ENCODE measurements at places on chromosomes 16 and 17.

DNA sequence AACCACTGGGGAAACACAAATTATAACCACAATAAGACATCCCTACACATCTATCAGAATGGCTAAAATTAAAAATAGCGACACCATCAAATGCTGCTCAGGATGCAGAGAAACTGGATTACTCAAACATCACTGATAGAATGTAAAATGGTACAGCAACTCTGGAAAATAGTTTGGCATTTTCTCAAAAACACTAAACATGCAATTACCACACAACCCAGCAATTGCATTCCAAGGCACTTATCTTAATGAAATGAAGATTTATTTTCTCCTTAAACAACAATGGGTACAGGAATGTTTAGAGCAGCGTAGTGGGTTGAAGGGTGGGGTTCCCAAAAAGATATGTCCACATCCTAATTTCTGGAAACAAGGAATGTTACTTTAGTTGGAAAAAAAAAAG lies 309.0 kb upstream of the PMFBP1 start:
- DNase-seq: no peak

- no peak for DNase-seq
Measured at GRCh38 chr16:3915426-3916260, 35.1 kb upstream of the CREBBP start.

DNA sequence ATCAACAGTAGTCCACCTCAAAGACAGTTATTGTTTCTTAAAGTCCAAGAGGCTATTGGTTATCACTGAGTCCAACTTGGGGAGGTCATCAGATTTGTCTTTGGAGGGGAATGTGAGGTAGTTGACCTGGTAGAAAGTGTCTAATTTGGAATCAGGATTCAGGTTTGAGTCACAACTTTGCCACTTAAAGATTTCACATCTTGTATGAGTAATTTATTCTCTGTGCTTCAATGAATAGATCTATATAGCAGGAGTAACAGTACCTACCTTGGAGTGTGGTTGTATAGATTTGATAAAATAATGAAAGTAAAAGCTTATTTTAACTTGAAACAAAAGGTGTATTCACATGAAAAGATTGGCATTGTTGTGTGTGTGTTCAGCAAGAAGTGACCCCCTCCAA lies 119.3 kb upstream of the TBX2 start:
- DNase-seq: no peak

- no peak for DNase-seq
Measured at GRCh38 chr16:86725401-86725800, 147.1 kb downstream of the FOXL1 start.

- no peak for DNase-seq
Measured at GRCh38 chr16:3513892-3514583, 13.2 kb downstream of the CLUAP1 start.

DNA sequence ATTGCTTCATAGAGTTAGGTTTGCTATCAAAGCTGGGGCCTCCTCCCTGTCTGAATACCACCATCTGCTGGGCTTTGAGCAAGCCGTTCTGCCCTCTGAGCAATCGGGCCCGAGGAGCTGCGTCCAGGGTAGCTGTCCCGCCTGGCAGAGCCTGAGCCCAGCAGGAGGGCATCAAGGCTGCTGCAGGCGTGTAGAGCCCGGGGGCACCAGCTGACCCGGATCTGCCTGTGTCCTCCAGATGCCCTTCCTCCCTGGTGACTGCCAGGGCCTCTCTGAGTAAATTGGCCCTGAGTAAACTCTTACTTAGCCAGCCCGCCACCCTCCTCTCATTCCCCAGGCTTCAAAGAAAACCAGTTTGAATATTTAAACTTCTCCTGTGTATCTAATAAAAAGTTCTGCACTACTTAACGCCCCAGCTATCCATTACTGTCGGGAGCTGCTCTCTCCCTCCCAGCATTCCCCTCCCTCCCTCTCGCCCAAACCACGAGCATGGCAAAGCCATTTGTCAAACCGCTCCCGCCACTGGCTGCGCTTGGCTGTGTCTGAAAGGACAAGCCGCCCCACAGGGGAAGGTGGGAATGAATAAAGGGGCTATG lies 16.4 kb downstream of the CDK5RAP3 start:
- DNase-seq: no peak

- DNase-seq: no peak
Measured at GRCh38 chr17:78722246-78722761, 59.8 kb downstream of the CYTH1 start.

DNA sequence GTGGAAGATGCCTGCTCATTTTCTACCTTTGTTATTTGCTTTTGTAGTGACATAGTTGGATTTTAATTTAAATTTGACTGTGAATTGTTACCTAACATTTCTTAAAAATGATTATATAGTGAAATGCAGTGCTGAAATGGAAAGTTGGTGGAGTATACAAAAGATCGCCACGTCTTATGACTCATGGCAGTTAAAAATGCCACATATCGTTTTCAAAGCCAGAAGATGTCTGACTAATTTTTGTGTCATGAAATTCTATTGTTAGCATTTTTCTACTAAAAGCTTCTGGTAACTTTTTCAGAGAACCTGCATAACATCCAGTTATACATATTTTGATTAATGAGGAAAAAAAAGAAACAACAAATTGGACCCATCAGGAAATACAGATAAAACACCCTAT lies 20.6 kb downstream of the MAP2K4 start:
- no peak for DNase-seq

GRCh38 chr17:47208744-47209488 lies at the start of gene MYL4:
TSS of gene MYL4 (plus strand) at chr17:47209348. CDS start at chr17:47209423, 75 bp downstream.
- DNase-seq: peak; percentile 39

- DNase-seq: no peak
Measured at GRCh38 chr16:19278403-19278802, 7.1 kb upstream of the CLEC19A start.

DNA sequence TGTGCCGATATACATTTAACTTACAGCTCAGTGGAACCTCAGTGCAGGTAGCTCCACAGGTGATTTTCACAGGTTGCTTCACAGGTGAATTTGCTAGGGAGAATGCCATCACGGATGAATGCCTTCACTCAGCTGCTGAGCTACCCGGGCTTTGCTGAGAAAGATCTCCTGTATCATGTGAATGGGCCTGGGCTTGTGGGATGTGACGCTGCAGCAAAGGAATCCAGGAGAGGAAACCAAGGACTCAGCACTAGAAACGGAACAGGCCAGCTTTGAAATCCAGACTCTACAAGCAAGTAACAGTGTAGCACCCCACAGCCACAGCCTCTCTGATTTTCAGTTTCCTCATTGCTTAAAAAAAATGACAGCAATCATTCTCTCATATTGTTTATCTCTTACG lies 271.4 kb upstream of the MAF start:
- no peak for DNase-seq

DNA sequence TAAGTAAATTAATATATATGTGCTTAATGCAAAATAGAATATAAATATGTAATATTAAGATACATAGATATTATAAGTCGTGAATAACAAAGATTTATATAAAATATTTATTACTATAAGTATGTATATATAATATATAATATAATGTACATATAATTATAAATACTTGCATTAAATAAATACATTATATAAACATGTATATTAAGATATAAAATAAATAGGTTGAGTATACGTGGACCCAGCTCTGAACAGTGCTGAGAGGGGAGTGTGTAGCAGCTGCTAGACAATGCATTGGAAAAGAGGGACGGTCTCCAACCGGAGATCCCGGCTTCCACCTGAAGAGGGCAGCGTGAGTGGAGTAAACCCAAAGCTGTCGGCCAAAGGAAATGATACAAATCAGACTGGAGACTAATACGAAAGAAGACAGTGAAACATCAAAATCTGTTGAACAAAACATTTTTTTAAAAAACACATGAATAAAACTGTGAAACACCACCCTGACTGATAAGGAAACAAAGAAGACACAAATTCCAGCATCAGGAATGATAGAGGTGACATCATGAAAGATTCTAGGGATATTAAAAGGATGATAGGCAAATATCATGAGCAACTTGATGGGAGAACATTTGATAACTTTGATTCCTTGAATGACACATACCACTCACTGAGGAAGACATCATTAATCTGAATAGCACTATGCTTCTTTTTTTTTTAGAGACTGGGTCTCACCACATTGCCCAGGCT lies 125.4 kb upstream of the CHMP6 start:
- peak; percentile 59 for DNase-seq

- DNase-seq: no peak
Measured at GRCh38 chr16:48318630-48319029, 66.6 kb downstream of the SIAH1 start.

DNA sequence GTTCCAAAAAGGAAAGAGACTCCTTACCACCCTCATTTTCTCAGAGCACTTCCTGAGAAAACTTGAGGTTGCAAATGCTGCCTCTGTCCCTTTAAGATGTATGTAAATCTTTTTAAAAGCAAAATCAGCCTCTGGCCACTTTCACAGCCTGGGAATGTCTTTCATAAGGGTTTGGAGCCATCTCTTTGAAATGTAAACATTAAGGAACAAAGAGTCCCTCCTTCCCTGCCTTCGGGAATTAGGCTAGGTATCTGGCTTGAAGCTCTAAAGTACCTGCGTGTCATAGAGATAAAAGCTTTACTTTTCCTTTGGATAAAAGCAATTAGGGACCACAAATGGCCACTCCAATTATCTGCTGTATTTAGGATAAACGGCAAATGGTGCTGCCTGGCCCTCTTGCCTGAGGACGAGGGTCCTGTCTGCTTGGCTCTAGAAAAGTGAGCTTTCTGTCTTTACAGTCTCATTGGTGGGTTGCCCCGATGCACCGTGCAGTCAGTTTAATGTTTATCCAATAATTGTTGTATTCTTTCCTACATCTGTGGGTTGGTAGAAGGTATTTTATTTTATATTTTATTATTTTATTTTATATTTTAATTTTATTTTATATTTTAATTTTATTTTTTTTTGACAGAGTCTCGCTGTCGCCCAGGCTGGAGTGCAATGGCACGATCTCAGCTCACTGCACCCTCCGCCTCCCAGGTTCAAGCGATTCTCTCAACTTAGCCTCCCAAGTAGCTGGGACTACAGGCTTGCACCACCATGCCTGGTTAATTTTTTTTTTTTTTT lies 23.9 kb downstream of the NLRC3 start:
- DNase-seq: no peak

GRCh38 chr17:72774236-72774635 lies 318.3 kb downstream of the SLC39A11 start:
- DNase-seq: no peak

- no peak for DNase-seq
Measured at GRCh38 chr17:9969301-9969935, 64.3 kb upstream of the RCVRN start.

- DNase-seq: no peak
Measured at GRCh38 chr16:87556941-87557459, 45.3 kb upstream of the JPH3 start.

DNA sequence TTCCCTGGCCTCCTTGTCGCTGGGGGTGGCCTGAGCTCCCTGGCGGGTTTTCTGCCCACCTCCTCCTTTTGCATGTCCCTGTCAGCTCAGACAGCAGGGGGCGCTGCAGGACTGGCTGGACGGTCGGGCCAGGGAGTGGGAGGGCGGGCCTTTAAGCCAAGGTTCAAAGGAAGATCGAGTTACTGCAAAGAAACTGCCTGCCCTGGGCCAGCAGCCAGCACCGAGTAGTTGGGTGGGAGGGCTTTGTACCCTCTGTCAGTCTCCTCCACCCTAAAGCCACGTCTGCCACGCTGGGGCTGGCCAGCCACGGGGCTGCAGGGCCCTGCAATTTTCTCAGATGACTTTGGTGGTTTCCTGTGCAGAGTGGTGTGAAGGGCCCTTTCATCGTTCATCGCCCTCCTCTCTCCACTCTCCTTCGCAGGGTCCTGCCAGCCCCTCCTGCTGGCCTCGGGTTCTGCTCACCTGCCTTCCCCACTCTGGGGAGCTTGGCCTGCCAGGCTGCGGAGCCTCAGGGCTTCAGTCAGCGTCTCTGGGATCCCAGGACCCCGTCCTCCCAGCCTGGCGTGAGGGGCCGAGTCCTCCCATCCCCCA lies 12.3 kb downstream of the GPR142 start:
- peak; percentile 91 for DNase-seq

- DNase-seq: no peak
Measured at GRCh38 chr16:13021996-13022395, 120.6 kb downstream of the SHISA9 start.
